Immature natural killer cell (primary cell): ENCODE measurements at places on chromosomes 4 and X. TPM values are rescaled to one million over a fixed set of nuclear protein-coding genes. Genes with fewer than 3 reads are reported as not detected.

- DNase-seq, result no peak
Measured at GRCh38 chr4:123568936-123569335, 172.3 kb downstream of the SPRY1 start.

DNA sequence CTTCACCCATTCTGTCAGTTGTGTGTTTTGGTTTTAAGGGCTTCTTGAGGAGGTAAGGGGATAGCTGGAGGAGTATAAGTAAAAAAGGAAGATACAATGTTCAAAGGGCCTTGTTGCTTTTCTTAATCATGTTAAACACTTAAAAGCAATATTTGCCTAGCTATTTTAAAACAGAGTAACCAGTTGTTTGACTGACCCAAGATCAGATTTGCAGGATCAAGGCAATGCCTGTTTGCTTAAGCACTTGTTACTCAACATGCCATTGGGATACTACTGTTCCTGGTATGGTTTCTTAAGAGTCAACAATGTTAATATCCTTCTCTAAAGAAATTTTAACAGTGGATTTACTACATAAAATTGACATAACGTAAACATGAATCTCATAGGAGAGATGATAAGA, 2.6 kb downstream of the DCLK2 start:
- no peak for DNase-seq

GRCh38 chrX:9071031-9071650, 37.2 kb upstream of the FAM9B start:
- DNase-seq, result no peak

GRCh38 chrX:79138658-79139241, 5.7 kb upstream of the GPR174 start:
- DNase-seq, result peak; percentile 32

The MAGEA2B gene
- polyA plus RNA-seq, result not detected

The XAGE3 gene
- polyA plus RNA-seq, result not detected

The ATOH1 gene
- polyA plus RNA-seq, result not detected
